NCI-H1694 (cell line): ENCODE measurements at places on chromosomes 3 and 15.

- DNase-seq = no peak
These were observed 495 bp downstream of the CDC25A start for GRCh38 chr3:48187579-48188265.

DNA sequence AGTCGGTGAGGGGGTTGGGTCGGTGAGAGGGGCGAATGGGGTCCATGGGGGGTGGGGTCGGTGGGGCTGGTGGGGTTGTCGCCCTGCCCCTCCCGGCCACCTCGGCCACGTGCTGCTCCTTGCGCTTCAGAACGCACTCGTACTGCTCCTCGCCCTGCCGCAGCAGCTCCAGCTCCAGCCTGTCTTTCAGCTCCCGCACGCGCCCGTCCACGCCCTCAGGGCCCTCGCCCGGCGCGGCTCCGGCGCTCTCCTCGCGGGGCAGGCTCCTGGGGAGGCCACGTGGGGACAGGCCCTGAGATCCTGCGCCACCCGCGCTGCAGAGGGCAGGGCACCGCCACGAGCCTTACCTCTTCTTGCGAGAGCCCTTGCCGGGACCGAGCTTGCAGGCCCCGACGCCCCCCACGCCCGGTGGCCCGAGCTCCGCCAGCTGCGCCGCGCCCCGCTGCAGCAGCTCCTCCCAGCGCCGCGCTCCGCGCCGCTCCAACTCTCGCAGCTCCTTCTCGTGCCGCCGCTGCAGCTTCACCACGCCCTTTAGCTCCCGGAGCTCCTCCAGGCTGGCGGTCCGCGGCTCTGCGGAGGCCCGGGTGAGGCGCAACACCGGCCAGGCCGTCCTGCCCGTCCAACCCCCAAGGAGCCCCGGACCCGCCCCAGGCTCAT lies 8.2 kb upstream of the ANKRD63 start:
- no peak for DNase-seq

DNA sequence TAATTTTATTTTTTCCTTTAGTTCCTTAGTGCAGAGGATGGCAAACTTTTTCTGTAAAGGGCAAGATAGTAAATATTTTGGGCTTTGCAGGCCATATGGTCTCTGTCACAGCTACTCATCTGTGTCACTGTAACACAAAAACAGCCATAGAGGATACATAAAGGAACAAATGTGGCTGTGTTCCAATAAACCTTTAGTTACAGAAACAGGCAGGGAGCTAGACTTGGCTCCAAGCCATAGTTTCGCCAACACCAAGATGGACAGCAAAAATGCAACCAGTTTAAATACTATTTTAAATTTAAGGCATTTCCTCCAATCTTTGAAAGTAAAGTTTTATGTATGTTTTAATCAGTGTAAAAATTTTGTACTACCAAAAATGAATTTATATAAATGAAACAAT lies 753.4 kb downstream of the FHIT start:
- DNase-seq = peak; percentile 12

DNA sequence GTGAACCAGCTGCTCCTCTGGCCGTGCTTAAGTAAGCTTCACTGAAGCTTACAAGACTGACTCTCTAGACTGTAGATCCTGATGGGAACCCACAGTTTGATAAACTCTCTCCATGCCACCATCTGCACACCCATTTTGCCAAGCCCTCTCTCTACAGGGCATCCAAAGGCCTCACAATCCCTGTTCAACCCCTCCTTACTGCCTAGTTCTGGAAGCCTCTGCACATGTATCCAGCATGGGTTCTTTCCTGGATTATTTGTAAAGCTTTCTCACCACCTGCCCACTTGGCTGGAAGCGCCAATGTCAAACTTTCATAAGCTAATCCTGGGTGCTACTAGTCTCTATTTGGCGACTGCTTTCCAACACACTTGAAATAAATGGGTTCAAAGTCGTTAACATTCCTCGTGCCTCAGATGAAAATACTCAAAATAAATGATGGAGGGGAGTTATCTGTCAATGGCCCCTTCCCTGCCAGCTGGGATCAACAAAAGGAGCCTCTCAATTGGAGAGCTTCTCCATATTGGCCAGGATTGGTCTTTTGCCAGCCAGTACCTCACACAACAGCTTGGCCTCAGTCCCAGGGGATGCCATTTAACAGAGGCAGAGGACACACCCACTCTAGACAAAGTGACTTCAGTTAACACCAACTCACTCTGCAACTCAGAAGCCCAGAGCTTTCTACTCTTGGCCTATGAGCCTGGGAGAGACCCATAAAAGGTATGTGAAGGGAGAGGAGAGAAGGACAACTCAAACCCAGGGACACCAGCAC lies 48.1 kb downstream of the SH3BP5 start:
- DNase-seq = peak; percentile 87

DNA sequence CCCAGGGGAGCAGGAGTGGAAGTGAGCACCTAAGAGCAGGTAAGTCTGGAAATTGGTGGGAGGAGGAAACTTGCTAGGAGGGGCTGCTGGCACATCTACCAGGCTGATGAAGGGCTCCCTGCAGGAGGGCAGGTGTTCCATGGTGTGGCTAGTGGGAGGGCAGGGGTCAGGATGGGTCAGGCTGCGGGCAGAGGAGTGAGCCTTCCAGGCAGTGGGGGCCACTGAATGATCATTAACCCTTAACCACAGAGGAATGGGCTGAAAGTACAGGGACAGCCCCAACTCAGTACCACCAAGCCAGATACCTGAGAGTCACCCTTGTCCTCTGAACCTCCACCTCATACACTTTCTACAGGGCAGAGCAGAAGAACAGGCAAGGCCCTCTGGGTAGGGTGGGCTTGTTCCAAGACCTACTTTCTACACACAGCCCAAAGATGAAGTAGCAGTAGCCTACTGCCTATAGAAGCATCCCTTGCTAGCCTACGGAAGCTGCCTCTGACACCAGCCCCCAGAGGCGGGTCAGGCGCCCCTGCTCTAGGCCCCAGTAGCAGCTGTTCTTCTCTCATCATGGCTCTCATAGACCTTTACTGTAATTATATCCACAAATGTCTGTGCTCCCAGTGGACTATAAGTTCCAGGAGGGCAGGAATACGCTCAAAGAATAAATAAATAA lies 4.6 kb downstream of the RAB6B start:
- DNase-seq = no peak

DNA sequence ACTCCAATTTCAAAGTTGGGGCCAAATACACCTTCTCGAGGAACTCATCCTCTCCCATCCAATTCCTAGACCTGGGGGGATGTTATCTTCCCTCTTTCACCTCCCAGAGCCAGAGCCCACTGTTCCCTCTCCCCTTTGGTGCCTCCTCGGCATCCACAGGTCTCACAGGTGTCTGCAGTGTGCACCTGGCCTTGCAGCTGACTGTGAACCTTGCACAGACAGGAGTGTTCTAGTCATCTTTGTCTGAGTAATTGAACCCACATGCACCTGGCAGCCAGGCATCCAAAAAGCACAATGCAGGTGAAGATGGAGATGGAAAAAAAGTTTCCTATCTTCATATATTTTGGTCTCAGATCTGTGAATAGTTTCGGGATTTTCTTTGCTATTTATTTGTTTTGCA lies 30.8 kb downstream of the PCOLCE2 start:
- DNase-seq = no peak

DNA sequence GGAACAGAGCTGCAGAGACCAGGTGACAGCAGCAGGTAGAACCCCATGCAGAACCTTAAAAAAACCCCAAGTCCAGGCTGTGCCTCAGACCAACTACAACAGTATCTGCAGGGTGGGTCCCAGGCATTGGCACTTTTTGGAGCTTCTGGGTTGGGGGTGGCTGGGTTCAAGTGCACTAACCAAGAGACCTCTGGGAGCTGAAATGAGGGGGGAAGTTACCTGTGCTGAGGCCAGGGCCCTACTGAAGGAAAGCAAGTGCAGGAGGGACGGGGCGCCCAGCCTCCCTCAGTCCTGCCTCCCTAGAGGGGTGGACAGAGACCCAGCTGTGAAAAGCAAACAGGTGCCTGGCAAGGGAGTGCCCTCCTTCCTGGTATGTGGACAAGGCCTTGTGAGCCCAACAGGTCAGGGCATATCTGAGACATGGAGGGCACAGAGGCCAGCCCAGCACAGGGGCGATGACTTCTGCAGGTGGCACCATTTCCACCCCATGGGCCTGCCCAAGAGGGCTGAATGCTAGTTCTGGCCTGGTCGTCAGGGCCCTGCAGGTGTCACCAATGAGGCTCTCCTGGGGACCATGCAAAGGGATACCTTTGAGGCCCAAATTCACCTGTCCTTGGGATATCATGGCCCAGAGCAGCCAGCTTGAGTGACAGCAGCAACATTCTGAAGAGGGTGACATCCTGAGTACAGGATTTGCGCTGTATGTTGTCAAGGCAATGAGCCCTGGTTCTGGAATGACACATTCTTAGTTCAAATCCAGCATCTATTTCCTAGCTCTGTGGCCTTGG lies 18.7 kb downstream of the CTSH start:
- no peak for DNase-seq

DNA sequence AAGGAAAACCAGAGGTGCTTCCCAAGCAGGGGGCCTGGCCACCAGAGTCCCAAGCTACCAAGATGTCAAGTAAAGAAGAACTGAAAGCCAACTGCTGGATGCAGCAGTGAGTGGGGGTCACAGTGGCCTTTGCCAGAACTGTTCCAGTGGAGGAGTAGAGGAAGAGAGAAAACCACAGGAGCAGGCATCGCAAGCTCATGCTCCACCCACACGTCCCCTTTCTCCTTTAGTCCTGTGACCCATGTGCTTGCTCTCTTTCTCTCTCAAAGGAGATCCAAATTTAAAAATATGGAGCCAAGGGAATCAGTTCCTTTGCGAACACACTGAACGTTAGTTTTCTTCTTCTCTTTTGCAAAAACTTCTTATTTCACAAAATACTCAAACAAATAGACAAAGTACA lies 12.4 kb upstream of the ABHD2 start:
- DNase-seq = no peak

DNA sequence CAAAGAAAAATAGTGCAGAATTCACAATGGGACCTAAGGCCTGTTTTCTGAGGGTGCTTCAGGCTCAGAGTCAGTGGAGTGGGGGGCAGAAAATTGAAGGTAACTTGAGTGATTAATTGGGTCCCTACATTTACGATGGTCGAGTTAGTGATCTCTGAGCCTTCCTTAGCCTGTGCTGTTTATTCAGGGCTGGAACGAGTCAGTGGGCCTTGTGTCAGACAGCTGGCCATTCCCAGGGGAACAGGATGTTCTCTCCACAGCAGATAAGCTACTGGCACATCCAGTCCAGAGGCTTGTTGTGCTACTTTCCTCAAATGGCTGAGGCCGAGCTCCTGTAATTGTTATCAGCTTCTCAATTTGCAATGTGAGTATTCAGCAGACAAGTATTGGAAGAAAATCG lies 29.2 kb upstream of the CNTN3 start:
- no peak for DNase-seq

DNA sequence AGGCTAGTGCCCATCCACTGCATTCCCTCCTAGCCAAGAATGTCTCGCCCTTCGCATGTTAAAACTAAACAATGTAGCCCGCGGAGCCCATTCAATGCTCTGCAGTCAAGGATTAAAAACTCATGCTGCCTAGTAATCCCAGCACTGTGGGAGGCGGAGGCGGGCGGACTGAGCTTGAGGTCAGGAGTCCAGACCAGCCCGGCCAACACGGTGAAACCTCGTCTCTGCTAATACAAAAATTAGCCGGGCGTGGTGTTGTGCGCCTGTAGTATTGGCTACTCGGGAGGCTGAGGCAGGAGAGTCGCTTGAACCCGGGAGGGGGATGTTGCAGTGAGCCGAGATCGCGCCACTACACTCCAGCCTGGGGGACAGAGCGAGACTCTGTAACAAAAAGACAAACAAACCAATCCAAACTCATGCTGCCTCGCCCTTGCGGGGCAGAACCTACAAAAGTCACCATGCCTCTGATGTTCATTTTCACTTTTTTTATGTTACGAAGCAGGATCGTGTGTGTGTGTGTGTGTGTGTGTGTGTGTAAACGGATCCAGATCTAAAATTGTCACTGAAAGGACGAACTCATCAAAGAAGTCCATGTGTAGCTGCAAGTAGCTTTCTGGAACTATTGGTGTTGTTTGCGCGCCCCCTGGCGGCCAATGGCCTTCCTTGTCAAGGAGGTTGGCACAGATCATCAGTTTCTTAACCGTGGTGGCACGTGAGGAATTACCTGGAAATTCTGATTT lies 54.8 kb upstream of the SPESP1 start:
- DNase-seq = peak; percentile 91

GRCh38 chr15:68674975-68675374 lies 96.2 kb downstream of the CORO2B start:
- no peak for DNase-seq

DNA sequence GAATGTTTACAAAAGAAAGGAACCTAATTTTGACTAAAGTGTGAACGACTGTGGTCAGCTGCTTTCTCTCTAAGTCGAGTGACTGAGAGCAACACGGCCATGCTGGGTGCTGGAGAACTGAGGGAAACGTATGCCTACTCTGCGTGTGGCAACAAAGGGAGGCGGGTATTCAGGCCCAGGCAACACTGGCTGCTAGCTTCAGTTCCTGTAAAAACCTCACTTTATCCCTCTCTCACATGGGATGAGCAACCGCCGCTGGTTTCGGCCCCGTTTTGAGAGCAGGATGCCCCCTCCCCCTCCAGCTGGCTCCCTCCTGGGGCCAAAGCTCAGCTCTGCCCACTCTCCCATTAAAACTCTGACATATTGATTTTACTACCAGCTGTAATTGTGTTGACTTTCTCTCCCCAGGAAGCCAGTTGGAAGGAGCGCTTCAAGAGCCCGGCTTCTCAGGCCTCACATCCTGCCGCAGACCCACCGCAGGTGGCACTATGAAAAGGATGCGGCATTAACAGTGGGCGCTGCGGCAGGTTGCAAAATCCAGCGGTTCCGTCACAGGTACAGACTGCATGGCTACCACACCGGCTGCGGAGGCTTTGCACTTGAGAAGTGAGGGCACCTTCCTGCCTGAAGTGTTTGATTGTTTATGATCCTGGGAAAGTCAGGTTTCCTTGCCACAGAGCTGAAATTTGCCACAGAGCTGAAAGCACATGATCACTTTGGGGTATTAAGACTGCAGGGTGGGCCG lies 12.7 kb downstream of the PLXND1 start:
- DNase-seq = no peak

DNA sequence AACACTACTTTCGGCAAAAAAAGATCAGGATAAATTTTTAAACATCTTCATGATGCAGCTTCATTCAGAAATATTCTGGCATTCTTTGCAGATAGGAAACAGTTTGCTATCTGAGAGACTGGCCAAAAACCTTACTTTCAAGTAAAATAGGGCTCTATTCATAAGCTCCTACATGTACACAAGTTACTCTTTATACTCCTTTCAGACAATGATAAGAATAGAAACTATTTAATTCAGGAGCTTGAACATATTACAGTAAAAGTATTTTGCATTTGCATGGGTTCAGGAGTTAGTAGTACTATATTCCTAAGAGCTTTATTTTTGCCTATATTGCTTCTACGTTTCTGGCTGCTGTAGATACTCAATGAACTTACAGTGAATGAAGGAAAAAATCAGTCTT lies 70.5 kb downstream of the PLOD2 start:
- no peak for DNase-seq

- DNase-seq = no peak
These were observed 260.7 kb downstream of the THSD4 start for GRCh38 chr15:71375934-71376333.

DNA sequence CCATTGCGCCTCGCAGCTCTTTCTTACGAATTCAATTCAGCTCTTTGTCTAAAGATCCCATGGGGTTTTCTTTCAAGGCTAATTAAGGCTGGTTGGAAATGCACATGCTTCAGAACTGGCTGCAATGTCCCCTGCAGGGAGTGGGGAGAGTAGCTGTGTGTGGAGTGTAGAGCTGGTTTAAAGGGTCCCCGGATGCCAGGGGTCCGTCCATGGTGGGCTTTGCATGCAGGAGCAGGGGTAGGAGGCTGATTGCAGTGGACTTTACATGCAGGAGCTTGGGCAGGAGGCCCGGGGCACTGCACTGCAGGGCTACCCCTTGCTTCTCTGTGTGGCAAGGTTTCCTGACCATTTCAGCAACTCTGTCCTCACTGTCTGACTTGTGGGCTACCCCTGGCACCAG lies 261.6 kb upstream of the LYSMD4 start:
- DNase-seq = no peak
